ENCODE measurements at places on chromosomes 1 and 21.

- no peak for DNase-seq
Measured at GRCh38 chr21:45607021-45607908, 36.3 kb upstream of the PCBP3 start.

GRCh38 chr1:227318853-227319607 is 738 bp upstream of the CDC42BPA start:
- DNase-seq, result peak; percentile 85

DNA sequence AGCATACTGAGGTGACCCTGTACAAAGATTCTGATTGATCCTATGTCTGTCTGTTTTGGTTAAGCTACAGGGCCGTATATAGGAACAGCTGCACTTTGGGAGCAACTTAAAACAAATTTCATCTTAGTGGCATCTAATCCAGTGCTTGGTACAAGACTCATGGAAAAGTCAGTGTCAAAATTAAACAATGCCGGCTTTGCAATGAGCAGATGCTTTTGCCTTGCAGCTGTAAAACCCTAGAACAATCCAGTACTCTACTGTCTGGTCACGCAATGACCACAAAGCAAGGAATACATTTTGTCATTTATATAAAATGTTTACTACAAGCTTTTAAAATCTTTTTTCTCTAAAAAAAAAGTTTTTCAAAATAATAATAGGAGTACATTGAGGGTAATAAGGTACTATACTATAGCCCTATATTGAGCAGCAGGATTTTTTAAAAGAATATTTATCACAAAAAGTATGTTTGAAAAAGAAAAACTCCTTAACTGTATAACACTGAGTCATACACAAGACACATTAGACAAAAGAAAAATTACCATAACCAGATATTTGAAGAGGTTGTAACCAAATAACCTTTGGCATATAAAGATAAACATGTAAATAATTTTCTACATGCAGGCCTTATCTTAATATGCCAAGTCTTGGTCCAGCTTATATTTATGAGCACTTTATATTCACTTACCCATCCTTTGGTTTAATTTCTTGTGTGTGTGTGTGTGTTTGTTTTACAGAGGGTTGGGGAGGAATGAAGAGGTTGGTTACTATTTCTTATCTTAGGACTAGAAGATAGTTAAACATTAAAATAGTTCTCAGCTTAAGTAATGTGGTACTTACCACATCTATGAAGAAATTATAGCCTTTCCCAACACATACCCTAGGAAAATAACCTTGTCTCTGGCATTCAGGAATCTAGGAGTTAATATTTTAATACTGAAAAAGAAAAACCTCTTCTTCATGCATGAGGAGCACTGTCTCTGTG is 262.3 kb downstream of the FAF1 start:
- DNase-seq, result peak; percentile 91

- no peak for DNase-seq
Measured at GRCh38 chr1:59006289-59006658, 222.4 kb upstream of the JUN start.

DNA sequence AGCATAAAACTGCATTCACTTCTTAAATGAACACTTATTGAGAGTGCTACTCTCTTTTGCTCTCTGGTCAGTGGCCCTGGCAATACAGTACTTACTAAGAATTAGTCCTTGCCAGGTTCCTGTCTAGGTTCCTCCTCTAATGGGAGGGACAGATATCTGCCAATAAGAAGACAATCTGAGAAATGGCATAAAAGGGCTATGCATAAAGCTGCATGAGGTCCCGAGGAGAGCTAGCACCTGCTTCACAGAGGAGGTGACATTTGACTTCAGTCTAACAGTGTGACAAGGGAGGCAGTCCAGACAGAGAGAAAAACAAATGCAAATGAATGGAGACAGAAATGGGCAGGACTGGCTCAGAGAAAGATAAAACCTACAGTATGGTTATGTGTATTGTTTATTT is 357.1 kb upstream of the SGIP1 start:
- no peak for DNase-seq

DNA sequence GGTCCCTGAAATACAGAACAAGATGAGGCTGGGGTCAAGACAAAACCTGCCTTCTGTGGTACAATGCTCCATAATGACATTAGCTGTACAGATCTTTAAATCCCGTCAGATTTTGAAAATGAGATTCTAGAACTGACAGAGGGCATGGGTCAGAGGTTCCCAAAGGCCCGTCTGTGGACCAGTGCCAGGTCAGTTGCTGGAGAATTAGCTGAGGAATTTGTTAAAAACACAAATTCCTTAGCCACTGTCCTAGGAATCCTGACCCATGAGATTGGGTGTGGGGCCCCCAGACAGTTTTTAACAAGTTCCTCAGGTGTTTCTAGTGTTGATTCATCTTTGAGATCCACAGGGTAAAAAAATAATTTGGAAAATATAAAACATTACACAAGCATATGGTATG is 97.0 kb downstream of the SIPA1L2 start:
- DNase-seq, result no peak

DNA sequence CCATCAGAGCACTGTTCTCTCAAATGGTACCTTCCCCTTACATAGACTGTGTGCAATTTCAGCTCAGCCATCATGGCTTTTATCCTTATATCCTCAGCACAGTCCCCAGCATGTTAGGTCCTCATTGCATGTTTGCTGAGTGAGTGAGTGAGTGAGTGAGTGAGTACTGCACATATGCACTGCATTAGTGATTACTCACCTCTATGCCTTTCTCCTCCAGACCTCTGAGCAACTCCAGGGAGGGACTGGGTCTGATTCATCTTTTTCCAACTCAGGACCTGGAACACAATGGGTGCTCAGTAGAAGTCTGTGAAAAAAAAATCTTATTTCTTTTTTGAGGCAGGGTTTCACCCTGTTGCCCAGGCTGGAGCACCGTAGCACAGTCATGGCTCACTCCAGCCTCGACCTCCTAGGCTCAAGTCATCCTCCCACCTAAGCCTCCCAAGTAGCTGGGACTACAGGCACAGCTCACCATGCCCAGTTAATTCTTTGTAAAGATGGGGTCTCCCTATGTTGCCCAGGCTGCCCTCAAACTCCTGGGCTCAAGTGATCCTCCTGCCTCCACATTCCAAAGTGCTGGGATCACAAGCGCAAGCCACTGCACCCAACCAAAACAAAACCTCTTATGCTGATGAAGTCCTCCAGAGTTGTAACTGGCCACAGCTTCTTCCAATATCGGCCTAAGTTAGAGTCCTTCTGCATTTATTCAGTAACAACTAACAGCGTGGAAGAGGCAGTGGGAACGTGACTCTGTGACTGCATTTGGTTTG is 23.7 kb downstream of the RNU5D-1 start:
- no peak for DNase-seq

DNA sequence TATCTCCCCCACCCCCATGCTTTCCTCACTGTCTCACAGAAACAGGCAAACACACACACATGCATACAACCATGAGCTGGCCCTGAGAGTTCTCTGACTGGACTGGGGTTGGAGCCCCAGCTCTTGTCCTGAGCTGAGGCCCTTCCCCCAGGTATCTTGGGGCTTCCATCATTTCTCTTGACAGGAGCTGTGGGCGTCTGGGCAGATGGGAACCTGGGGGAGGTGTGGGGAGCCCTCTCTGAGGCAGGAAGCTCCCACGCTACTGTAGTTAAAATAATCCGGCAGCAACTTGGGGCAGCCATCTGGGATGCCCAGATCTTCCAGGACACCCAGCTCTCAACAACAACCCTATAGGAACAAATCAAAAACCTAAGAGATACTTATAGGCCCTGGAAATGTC is 2.7 kb upstream of the KIF21B start:
- no peak for DNase-seq

GRCh38 chr1:80359666-80360065 is 1353.1 kb upstream of the ADGRL4 start:
- no peak for DNase-seq

- DNase-seq, result peak; percentile 17
Measured at GRCh38 chr1:5286244-5286643, 631.8 kb downstream of the AJAP1 start.

- no peak for DNase-seq
Measured at GRCh38 chr1:110383251-110383990, 7.4 kb downstream of the SLC16A4 start.

- DNase-seq, result no peak
Measured at GRCh38 chr1:152783095-152783494, 3.0 kb upstream of the LCE1E start.

DNA sequence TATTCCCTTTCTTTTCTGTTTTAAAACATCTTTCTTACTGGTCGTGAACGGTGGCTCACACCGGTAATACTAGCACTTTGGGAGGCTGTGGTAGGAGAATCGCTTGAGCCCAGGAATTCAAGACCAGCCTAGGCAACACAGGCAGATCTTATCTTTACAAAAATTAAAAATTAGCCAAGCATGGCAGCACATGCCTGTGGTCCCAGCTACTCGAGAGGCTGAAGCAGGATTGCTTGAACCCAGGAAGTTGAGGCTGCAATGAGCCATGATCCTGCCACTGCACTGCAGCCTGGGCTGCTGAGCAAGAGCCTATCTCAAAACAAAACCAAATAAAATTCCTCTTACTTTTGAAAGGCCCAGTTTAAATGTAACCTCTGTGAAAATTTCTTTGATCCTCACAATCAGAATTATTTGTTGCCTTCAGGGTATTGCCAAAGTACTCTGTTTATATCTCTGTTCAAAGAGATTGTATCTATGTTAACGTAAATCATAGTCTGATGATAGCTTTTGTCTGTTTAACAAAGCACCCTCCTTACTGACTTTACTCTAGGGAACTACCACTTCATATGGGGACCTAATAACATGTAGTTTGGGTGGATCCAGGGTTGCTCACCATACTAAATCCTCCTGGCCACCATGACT is 71.6 kb downstream of the RERE start:
- no peak for DNase-seq

- peak; percentile 28 for DNase-seq
Measured at GRCh38 chr1:19437891-19438294, 47.4 kb downstream of the CAPZB start.

- DNase-seq, result no peak
Measured at GRCh38 chr1:111417755-111418154, 9.8 kb downstream of the OVGP1 start.

- no peak for DNase-seq
Measured at GRCh38 chr1:234570329-234571120, 39.5 kb downstream of the IRF2BP2 start.

DNA sequence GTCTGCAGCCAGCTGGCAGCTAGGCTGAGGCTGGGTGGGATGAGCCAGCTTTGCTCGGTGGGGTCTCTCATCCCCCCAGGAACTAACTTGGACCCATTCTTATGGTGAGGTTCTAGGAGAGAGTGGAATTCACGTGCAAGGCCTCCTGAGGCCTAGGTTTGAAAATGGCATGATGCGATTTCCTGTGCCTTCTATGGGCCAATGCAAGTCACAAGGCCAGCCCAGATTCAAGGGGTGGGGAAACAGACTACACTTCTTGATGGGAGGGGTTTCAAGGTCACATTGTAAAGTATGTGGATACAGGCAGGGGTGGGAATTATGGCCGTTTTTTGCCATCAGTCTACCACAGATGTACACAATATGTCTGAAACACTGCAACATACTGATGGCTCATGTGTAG is 48.3 kb downstream of the HTR6 start:
- no peak for DNase-seq

Measured in putamen (tissue), 1 donor.